Stimulated activated CD4-positive, alpha-beta T cell treated with anti-CD3 and anti-CD28 coated beads, Interleukin-12 subunit alpha, Interleukin-12 subunit beta, amount 100 ng/mL, for 24 hours (primary cell): ENCODE measurements at places on chromosomes 3 and 15.

GRCh38 chr15:79494384-79494909 is 62.3 kb downstream of the MINAR1 start:
- no peak for DNase-seq

DNA sequence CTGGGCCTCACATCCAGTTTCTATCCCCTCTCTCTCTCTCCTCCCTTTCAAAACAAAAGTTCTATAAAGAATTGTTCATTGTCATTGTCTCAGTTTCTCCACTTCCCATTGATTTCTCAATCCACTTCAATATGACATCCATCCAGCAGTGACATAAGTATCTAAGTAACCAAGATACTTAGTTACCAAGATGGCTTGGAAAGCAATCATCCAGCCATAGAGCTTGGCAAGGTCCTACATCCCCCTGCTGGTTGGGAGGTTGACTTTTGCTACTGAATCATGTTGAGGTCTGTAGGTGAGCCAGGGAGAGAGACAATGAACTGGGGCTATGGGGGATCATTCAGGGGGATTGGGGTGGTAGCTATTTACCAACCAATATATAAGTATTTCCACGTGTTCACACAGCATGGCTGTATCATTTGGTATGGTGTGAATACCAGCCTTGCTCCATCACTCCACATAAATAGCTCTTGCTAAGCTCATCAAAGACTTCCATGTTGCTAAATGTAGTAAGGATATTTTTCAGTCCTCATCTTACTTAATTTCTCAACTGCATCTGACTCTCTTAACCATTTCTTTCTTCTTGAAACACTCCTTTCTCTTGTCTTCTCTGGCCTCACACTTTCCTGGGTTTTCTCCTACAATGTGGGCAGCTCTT is 58.8 kb upstream of the NTRK3 start:
- DNase-seq, result no peak

DNA sequence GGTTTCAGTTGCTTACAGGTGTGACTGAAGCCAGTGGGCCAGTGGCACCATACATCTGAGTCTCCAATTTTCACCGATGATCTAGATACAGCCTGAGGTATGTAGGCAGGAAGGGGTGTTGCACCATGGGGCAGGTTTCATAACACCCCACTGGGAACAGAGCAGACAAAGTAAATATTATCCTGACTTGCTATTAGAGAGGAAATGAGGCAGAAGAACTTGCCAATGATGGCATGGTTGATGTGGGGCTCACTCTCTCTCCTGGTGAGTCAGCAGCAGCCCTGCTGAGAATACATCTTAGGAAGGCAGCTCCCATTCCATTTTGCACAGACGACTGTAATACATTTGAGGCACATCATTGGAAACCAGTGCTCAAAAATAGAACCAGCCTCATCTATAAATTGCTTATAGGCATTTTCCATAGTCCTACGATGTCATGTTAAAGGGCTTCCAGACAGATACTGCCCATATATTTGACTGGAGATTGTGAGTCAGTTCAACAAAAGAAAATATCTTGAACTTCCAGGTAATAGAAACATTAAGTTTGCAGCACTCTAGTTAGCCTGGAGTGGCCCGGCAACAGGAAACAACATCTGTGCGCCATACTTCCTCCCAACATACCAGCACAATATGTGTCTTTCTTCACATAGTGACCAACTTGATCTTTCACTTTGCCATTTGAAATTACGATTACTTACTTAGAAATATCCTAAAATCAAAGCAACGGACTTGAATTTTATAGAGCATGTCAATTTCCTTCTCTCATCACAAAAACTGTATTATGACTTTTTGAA is 175.5 kb downstream of the NECTIN3 start:
- DNase-seq, result no peak

DNA sequence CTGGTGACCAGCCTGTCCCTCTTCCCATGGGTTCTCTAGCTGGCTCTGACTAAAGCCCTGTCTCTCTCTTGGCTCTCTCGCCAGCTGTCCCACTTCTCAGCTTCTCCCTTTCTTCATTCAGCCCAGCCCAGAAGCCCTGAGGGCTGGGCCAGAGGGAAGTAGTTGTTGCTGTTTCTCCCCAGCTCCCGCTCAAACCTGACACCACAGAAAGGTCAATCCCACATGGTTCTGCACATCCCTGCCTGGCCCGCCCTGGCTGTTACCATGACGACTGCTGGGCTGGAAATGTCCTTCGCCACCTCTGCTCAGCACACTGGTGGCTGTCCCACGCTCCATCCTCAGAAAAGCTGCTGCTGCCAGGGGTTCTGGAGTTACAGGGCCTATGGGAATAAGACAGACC is 25.9 kb downstream of the CCDC32 start:
- DNase-seq, result no peak

- no peak for DNase-seq
These were observed 13.2 kb upstream of the PCSK6 start for GRCh38 chr15:101502572-101503295.

DNA sequence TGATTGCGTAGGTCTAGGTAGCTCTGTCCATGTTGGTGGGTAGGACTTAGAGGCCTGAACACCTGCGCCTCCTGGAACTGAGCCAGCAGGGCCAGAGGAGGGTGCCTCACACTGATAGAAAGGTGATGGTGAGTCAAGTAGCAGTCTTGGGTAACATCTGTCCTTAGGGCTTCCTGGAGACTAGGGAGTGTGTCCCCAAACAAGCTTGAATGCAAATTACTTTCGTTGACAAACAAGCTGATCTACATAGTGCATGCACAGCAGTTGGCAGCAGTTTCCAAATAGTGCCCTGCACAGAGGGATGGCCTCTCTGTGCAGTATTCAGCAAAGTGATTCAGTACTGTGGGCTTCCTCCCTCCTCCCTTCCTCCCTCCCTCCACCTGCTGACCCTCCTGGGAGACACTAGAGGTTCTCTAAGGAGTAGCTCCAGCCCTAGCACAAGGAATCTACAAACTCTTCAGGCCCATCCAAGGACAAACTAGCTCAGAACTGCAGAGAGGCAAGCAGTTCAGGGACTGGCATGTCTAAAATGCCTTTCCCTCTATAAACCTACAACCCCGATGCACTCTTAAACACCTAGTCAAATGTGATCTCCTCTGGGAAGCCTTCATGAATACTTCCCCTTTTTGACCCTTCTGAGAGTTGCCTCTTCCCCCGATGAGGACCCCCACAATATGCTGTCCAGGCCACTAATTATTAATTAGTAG is 61.0 kb downstream of the TLE3 start:
- no peak for DNase-seq

DNA sequence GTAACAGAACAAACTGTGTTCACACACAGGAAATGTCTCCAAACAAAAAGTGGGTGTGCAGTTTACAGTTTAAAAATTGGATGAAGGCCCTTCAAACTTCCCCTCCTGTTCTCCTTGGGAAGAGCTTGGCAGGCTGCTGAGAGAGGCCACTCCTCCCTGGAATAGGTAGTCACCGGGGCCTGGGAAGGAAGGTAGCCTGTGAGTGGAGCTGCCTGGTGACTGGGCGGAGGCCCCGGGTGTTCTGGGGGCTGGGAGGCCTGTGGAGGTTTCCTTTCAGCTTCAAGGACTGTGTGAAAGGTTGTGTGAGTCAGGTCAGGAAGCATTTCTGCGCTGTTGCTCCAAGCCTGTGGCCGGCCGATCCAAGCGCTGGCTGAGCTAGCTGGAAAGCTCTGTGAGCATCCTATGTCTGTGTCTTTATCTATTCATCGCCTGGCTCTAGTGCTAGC is 14.1 kb downstream of the SLCO3A1 start:
- DNase-seq, result no peak

- DNase-seq, result no peak
These were observed 91.9 kb downstream of the LRRC28 start for GRCh38 chr15:99343208-99343607.

DNA sequence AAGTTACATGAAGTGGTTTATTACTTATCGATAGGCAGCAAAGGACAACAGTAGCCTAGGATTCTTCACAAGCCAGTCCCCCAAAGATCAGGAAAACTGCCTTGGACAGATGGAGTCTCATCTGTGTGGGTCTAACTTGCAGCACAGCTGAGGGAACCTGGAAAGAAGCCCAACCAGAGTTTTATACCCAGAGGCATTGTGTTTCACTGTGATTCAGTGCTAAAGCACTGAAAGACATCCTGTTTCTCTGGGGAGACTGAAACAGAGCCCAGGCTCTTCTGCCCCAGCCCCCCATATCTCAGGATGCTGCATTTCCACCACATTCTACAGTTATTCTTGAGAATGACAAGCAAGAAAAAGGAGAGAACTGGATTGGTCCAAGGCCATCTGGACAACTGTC is 48.2 kb upstream of the PYDC2 start:
- DNase-seq, result no peak

DNA sequence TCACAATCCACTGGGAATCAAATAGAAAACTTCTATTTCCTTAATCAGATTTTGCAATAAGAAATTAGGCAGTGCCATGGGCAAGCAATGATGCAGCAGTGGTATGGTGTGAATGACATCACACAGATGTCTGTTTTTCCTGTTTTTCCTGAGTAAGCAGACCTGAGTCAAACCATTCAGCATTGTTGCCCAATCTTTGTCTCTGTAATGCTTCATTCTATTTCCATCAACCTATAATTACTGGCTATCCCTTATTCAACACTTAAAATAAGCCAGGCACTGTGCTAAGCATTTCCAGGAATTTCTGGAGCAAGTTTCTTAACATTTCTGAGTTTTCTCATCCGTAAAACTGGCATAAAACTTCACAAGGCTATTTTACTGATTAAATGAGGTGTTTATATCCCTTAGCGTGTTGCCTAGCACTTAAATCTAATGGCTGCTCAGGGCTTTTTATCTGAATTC is 11.3 kb upstream of the OXSR1 start:
- DNase-seq, result no peak

DNA sequence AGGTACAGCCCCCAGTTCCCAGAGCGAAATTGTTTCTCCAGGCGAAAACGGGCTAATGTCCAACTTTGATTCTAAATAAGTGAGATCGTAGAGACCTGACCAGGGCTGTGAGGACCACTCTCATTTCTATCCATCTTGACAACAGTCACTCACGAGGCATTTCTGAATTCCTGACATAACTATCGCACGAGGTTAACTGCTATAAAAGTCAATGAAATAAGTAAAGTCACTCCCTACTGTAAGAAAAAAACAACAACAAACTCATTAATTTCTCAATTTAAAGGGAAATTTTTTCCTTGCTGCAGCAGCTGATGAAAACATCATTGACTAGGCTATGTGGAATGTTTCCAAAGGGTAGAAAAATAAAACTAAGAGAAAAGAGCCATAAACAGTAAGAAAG is 69.1 kb downstream of the GREM1 start:
- no peak for DNase-seq

DNA sequence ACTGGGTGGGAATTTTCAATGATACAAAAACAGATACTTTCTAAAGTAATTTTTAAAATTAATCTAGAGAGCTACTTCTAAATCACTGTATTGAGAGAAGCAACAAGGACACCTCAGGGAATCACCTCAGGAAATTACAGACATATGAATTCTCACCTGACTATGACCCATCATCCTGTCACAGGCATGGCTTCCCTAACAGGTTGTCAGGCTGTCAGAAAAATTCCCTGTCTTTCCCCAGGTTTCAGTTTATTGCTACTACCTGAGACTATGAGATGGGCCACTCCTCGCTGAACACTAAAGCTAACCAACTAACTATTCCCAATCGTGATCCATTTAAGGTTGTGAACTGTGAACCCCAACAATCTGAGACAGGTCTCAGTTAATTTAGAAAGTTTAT is 66.1 kb downstream of the CD200 start:
- DNase-seq, result no peak

DNA sequence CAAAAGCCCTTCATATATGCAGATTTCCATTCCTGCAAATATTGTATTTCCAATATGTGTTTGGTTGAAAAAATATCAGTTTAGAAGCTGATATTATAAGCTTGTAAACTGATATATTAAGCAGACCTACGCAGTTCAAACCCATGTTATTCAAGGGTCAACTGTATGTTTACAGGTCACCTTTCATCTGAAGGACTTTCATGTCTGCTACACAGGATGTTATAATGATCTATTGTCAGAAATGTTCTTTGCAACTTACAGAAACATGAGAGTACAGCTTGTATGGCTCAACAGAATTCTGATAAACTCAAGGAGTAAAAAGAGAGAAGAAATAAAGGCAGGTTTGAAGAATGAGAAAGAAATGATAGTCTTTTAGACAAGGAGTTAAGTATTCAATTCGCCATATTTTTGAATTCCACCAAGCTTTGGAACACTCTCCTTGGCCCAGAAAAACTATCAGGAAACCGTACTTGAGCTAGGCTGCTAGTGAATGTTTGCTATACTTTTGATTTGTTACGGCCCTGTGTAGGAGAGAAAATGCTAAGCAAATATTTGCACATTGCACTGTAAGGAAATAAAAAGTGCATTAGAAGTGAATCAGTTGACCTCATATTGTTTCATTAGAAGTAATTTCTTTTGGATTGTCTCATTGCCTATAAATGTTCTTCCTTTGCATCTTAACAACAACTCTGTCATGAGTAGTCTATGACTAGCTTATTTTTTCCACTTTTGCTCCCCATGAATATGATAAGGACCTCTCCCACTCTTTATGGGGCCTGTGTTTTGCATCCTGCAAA is 81.2 kb downstream of the NEK11 start:
- DNase-seq, result no peak

DNA sequence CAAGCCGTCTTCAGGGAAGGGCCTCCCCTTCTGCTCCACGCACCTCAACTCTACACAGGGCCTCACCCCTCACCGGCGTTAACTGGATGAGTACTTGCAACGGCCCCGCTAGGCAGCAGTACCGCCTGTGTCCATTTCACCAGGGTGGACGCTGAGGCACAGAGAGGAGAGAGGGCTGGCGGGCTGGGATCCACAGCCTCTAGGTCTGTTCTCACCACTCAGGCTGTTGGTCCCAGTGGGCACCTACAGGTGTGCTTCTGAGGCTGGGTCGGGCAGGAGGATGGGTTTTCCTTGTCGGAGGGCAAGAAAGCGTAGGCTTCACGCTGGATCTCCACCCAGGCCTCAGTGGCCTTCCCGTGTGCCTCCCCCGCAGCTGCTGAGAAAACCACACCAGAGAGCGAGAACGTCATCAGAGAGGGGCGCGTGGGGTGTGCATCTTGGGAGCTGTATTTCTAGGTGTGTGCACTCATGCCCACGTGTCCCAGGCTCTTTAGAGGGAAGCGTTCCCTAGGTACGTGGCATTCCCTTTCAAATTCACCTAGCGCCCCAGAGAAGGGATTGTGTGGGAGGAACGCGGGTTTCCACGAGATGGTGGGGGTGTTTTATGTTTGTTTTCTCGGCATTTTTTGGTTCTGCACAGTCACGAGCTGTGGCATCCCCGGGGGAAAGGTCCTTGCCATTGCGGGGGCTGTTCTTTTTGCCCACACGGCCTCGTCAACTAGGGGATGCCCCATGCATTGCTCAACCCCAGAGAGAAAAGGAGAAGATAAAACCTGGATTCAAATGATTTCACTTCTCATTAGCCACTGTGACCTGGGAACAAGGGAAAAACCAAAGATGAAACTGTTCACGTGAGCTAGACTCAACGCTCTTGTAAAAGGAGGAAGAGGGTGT is 67.7 kb downstream of the MGLL start:
- DNase-seq, result peak; percentile 9

- no peak for DNase-seq
These were observed 41.7 kb downstream of the DAPK2 start for GRCh38 chr15:64004587-64004986.

DNA sequence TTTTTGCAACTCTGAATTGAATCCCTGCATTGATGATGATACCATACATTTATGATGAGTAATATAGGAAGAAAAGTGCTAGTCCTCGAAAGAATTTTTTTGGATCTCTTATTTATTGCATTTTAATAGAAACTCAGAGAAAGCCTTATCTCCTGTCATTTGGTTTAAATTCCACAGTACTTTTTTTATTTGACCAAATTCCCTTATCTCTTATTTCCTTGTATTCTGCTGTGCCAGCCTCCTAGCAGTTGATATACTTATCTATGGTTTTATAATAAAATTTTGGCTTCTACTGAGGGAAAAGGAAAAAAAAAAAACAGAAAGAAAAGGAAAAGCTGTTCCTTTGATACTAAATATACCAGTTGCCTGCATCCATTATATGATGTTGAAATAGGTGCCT is 535.1 kb upstream of the NR2F2 start:
- DNase-seq, result no peak
